ENCODE measurements at places on chromosomes 2 and 18.

DNA sequence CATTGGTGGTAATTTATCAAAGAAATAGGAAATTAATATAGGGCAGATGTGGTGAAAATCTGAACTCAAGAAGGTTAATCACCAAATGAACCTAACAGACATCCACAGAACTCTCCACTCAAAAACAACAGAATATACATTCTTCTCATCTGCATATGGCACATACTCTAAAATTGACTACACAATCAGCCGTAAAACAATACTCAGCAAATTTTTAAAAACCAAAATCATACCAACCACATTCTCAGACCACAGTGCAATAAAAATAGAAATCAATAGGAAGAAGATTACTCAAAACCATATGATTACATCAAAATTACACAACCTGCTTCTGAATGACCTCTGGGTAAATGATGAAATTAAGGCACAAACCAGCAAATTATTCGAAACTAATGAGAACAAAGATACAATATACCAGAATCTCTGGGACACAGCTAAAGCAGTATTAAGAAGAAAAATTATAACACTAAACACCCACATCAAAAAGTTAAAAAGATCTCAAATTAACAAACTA, 31.0 kb downstream of the RBM43 start:
- no peak for DNase-seq

DNA sequence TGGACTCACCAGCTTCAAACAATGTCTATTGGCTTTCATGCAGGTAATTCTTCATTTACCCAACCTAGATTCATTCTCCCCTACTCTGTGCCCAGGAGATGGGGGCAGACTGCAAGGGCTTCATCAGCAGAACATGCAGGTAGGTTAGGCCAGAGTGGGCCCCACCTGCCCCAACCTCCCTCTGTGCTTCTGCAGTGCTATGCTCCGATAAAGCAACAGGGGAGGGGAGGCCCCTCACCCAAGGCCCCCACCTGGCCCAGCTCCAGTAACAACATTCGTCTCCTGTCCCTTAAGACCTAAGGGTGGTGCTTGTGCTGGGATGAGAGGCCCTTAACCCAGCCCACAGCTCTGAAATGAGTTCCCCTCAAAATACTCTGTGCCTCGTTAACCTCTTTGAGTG, 16.7 kb upstream of the GYPC start:
- no peak for DNase-seq

DNA sequence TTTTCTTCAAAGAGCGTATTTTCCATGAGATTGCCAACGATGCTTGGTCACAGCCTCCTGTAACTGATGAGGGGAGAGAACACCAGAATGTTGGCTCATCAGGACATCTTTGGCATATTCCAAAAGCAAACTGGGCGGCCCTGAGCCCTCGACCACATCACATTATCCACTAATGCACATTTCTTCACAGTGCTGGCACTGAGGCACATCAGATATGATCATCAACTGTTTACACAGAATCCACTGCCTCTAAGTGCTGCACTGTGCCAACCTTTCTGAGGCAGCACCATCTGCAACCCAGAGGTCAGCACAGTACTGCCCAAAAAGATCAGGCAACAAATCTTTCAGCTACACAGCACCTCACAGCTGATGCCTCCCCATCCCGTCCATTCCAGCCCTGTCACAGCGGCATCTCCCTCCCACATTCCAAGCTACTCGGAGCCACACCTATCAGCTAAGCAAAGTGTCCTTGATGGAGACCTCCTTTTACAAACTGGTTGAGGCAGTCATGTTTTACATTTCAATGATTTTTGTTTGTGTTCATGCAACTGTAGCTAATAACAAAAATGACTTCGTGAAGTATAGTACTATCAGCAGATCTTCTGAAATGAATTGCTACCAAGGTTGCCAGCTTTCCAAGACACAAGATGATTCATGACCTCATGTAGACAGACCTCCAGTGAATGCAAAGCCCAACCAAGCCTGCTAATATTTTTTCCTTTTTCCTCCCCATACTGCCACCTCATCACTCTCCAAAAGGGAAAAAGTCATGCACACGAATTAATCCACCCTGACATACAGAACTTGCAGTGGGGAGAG, 32.3 kb downstream of the MYO5B start:
- no peak for DNase-seq

DNA sequence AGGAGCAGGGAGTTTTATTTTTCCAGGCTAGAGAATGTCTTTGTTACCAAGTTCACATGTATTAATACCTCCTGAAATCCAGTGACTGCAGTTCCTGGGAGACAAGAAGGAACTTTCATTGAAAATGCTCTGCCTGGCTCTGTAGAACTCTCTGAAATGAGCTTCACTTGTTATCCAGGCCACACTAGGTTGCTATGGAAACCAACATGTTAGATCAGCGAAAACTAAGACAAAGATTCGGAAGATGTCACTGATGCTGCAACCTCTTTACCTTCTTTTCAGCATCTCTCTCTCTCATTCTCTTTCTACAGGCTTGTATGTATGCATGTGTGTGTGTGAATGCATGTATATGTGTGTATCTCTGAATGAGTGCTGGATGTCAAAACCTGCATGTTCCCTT, 218.5 kb downstream of the TRIB2 start:
- no peak for DNase-seq

DNA sequence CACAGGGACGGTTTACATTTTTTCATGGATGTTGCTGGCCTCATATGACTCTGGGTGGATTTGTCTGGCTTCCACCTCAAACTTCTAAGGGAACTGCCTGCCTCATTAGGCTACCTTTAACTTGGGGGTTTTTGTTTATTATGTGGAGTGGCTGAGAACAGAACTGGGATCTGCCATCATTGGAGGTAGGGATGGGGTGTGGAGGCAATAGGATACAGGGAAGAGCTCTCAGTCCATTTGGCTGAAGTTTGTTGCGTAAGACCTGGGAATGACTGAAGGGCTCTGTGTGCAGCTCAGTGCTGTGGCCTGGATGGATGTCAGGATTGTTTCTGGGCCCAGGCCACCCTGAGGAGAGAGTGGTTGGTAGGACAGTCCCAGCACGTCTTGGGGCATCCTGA, 31.2 kb downstream of the ASB1 start:
- no peak for DNase-seq

DNA sequence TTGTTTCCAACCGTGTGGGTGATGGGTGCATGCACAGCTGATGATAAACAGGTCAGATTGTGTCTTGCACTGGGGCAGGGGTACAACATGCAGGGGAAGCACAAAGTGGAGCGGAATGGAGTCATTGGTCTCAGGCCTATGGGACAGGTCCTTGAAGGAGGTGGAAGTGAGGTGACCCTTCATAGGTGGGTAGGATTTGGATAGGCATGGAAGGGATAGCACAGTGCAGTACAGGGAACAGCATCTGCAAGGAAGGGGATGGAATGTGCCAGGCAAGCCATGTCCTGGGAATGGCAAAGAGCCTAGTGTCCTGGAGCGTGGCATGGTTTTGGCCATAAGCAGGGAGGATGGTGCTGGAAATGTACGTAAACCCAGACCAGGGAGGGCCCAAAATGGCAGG, 143.9 kb downstream of the CAPN13 start:
- DNase-seq: no peak

GRCh38 chr2:105842555-105842954, 97.8 kb downstream of the NCK2 start:
- DNase-seq: no peak

GRCh38 chr2:207148020-207148419, 17.7 kb downstream of the KLF7 start:
- no peak for DNase-seq

- DNase-seq: no peak
Measured at GRCh38 chr2:128261245-128262128, 57.2 kb downstream of the HS6ST1 start.

DNA sequence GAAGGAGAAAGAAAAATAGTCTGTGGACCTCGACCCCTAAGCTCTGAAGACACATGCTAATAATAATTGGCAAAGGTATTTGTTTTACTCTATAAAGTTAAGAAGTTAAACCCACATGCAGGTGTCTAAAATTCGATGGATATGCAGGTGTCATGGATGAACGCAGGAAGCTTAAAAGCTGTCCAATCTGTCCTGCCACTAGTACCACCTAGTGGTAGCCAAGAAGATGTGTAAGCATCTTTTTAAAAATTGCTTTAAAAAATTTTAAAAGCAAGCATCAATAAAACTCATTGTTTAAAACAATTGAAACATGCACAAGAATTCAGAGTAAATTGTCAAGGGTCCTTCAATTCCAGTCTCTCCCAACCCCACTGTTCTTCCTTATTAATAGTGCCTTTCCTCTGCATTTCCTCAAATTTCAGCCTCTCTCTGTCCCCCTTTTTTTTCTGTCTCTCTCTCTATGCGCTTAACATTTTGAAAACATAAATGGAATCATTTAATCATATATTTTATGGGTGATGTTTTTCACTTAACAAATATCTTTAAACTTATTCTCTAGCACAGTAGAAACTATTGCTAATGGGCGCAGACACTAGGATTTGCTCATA, 30.6 kb upstream of the PPP3R1 start:
- DNase-seq: no peak

GRCh38 chr2:176729706-176730569, 460.7 kb downstream of the MTX2 start:
- no peak for DNase-seq

DNA sequence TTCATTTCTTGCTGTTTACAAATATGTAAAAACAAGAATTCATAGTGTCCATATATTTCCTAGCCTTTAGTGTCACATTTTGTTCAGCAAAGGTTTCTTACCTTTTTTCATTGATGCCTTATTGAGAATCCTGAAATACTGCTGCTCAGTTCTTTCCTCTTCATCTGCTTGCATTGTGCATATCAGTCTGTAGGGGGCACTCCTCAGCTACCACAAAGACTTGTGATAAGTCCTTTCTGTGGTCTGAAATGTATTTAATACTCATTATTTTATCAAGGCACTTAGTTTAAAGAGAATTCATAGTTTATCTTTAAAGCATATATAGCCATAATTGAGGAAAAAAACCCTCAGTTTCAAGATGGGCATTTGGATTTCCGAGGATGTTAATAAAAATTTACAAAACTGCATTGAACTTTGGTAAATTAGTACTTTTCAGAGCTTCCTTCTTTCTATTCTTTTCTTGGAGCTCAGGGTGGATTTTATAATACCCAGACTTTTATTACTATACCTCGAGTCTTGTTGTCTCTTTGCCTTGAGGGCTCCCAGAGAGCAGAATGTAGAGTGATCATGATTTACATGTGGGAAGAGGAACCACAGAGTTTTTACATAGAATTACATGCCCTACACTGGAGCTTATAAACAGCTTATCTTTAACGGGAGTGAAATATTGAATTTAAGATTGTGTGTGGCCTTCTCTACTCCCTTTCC, 570.1 kb downstream of the PLCL1 start:
- DNase-seq: peak; percentile 10

DNA sequence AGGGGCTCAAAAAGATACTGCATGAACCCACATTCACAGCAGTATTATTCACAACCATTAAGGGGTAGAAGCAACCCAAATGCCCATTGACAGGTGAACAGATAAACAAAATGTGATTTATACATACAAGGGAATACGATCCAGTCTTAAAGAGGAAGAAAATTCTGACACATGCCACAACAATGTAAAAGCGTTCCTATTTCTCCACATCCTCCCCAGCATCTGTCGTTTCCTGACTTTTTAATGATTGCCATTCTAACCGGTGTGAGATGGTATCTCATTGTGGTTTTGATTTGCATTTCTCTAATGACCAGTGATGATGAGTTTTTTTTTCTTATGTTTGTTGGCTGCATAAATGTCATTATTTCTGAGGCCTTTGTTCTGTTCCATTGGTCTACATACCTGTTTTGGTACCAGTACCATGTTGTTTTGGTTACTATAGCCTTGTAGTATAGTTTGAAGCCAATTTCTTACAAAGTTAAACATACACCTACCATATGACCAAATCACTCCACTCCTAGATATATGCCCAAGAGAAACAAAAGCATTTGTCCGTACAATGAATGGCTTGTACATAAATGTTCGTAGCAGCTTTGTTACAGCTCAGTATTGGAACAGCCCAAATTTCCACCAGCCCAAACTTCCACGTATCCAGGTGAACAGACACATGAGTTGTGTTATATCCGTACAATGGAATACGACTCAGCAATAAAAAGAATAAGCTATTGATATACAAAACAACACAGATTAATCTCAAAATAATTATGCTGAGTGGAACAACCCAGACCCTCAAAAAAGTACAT, 85.1 kb downstream of the TMEM131 start:
- no peak for DNase-seq

DNA sequence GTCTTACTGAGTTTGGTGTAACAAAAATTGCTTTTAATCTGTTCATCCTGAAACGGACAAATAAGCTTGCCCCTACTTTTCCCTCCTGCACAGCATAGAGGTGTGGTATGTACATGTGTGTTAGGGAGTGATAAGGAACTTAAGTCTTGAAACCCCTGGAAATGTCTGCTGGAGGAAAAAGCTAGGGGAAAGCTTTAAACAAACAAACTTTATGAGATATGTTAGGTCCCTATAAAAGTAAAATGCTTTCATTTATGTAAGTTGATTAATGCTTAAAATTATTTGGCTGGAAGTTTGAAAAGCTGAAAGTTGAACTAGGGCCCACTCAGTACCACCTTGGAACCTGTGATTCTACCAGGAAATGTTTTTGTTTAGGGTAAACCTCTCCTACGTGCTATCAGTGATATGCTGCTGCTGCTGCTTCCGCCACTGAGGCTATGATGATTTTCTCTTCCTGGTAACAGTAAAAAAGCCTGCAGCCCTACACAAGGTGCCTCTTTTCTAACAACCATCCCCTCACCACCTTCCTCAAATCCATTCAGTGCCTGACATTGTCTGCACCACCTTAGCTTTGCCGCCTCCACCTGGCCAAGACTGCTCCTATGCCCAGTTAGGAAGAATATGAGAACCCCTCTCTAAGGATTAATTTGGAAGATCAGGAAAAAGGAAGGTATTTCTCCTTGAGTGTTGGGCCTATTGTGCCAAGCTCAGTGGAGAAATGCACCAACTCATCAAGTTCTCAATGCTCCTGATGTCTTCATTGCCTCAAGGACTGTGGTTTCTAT, 2.5 kb upstream of the YES1 start:
- DNase-seq: no peak

DNA sequence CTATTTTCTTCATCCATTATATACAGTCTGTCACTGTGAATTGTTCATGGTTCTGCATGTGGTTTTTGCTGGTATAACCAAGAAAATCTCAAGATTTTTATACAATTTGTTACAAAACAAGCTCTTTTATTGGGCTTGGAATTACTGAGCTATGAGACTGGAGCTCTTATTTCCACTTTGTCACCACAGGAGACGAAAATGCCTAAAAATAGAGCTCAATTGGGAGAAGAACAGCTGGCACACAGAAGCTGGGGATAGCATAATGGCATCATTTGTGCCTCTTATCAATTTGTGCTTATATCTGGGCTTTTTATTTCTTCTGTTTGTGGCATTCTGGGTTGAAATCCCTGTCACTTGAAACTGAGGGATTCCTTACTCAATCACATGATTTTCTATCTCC, 219.1 kb downstream of the CALCRL start:
- no peak for DNase-seq

DNA sequence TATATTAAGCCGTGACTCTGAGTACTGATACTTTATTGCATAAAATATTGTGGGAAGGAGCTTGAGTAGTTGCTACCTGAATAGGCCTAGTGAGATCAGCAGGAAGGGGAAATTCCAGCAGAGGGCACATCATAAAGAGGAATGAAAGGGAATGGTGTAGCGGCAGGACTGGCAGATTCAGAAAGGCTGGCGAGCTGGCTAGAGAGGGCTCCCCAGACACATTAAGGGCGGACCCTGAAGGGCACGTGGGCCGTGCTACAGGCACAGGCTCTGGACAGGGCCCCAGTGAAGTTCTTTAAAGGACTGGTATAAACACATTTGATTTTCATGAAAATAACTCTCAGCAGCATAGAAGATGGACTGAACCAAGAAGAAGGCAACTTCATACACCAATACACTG, 43.0 kb downstream of the PTPN2 start:
- no peak for DNase-seq

All from T-helper 2 cell treated with Interferon-gamma antibody and Interleukin-4, amounts not matched to agents 5 μg/mL and 100 μg/mL, for 36 hours (primary cell).